ENCODE measurements at places on chromosomes 4 and X.

DNA sequence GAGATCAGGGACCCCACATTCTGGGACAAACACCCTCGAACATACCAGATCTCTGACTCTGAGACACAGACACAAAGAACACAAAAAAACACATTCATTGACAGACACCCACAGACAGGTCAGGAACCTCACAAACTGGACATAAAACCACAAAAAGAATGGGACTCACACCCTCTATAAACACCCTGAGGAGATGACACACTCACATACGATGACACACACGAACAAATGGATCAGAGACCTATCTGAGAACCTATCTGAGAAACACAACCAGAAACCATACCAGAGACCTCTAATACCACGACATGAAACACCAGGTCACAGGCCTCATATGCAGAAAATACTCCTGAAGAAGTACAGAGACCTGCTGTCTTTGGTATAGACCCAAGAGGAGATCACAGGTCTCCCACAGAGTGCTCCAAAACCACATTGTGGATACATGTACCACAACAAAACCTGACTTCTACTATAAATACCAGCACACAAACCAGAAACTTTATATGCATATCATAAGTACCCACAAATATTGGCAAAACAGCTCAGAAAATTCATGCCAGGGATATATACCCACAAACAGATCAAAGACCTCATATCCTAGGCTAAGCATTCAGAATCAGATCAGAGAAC lies 19.5 kb downstream of the SUV39H1 start:
- no peak for DNase-seq

GRCh38 chr4:54837576-54838140 lies 179.9 kb downstream of the KIT start:
- DNase-seq = no peak

DNA sequence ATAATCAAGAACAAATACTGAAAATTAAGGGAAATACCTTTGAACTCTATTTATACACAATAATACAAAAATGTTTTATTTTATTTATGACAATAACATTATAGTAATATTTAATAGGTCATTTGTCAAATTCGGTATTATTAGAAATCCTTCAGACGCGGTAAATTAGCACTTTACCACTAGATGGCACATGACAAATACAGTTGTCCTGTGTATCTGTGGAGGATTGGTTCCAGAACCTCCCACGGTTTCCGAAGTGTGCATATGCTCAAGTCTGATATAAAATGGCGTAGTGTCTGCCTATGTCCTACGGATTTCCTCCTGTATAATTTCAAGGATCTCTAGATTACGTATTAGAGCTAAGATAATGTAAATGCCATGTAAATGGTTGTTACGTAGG lies 8.1 kb upstream of the LINC00632 start:
- DNase-seq = no peak

- no peak for DNase-seq
Measured at GRCh38 chrX:41921492-41922430, 1.6 kb downstream of the CASK start.

DNA sequence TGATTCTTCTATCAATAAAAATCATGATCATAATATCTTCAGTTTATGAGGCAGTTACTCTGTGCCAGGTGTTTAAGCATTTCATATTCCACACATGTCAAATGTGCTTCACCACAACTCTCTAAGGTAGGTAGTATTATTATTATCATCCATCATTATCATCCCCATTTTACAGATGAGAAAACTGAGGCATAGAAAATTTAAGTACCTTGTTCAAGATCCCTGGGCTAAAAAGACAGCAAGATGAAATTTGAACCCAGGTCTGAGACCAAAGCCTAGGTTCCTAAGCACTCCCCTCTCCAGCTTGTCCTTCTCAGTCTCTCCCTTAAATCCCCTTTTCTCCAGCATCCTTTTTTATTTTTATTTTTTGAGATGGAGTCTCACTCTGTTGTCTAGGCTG lies 33.4 kb downstream of the SEPTIN6 start:
- DNase-seq = no peak

DNA sequence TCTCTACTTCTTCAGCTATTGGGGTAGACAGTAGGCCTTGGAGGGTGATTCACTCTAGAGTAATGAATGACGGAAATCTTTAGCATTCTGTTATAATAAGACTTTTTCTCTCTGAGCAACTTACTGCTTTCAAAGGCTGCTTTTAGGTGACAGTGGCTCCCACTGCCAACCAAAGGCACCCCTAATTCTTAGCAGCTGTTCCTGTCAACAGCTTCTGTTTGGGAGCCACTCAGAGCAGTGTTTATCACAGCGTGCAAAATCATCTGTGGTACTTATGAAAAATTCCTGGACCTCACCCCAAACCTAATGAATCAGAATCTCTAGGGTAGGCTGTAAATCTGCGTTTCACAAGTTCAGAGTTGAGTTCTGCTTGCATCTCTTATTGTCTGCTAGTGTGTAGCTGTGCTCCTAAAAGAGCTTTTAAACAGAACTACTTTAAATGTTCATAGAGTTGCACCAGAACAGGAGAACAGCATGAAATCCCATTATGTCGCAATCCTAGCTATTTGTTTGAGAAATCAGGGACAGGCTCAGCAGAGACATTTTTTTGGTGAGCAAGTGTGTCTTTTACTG lies 52.8 kb upstream of the POU4F2 start:
- no peak for DNase-seq

All from activated CD4-positive, alpha-beta T cell treated with anti-CD3 and anti-CD28 coated beads for 24 hours (primary cell).